Activated CD4-positive, alpha-beta T cell treated with anti-CD3 and anti-CD28 coated beads for 36 hours (primary cell): ENCODE measurements at places on chromosomes 5 and 9. TPM values are rescaled to one million over a fixed set of nuclear protein-coding genes. Genes with fewer than 3 reads are reported as not detected.

Gene KDM4C
- 31.7 TPM for total RNA-seq

Gene SHOC1
- total RNA-seq, result not detected

Gene TAF7
- total RNA-seq, result 45.2 TPM

Gene GABRA6
- not detected for total RNA-seq

Gene CDC23
- 34.0 TPM for total RNA-seq

Gene PDE6A
- total RNA-seq, result not detected

Gene NEURL1B
- 0.19 TPM for total RNA-seq

Gene CBY3
- total RNA-seq, result 0.71 TPM

Gene MSX2
- total RNA-seq, result not detected

Gene DMRTA1
- not detected for total RNA-seq

Gene WNK2
- 4.6 TPM for total RNA-seq

Gene ALDH1A1
- not detected for total RNA-seq

Gene POU5F2
- total RNA-seq, result 0.43 TPM

Gene PCDHA10
- total RNA-seq, result not detected

Gene PTBP3
- total RNA-seq, result 176 TPM

Gene PCDHGB1
- total RNA-seq, result not detected

Gene GMCL2
- not detected for total RNA-seq

Gene DDX4
- not detected for total RNA-seq

Gene CSNK1A1
- 203 TPM for total RNA-seq

Gene DEPDC1B
- total RNA-seq, result 34.2 TPM

Gene ARHGEF28
- total RNA-seq, result 0.02 TPM

Gene ELP1
- total RNA-seq, result 31.1 TPM

Gene FUBP3
- 36.4 TPM for total RNA-seq

Gene CD72
- 6.5 TPM for total RNA-seq

Gene TAF11L10
- total RNA-seq, result not detected

Gene AFAP1L1
- total RNA-seq, result 0.18 TPM

Gene RAI14
- total RNA-seq, result 7.1 TPM

Gene STK32A
- total RNA-seq, result not detected

Gene NUTM2F
- total RNA-seq, result not detected

Gene DBH
- not detected for total RNA-seq

Gene REEP5
- 44.3 TPM for total RNA-seq

Gene UGT3A2
- total RNA-seq, result not detected

Gene SPATA6L
- total RNA-seq, result 0.21 TPM

Gene PCSK1
- total RNA-seq, result not detected

Gene OR1K1
- not detected for total RNA-seq

Gene MACIR
- 9.4 TPM for total RNA-seq

Gene IPO11
- total RNA-seq, result 57.2 TPM

Gene HAPLN1
- total RNA-seq, result not detected

Gene SLC6A19
- total RNA-seq, result not detected

Gene GPSM1
- 9.6 TPM for total RNA-seq

Gene LPAR1
- total RNA-seq, result not detected

Gene CDH9
- total RNA-seq, result not detected

Gene HSD17B3
- not detected for total RNA-seq

Gene PCDHB7
- total RNA-seq, result not detected

Gene IL33
- total RNA-seq, result not detected
